ENCODE measurements at places on chromosomes 1 and 21.

DNA sequence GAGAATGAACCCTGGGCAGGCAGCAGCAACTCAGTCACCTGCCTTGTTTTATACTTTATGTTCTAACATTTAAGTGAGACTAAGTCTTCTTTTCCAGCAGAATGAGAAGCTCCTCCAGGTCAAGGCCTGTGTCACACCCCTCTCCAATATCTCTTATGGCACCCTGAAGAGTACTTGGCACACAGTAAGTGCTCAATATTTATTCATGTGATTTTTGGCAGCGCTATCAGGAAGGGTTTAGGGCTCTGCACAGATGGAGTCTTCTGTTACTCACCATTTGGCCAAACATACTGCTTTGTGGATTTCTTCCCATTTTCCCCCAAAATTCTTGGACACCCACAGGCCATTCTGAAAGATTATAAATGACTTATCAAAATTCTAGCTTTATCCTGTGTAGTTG is 43.8 kb upstream of the MYBPHL start:
- DNase-seq = no peak

GRCh38 chr1:75616436-75617433 is 5.8 kb upstream of the SLC44A5 start:
- DNase-seq = no peak

GRCh38 chr1:221067721-221068120 is 188.5 kb downstream of the HLX start:
- DNase-seq = no peak

DNA sequence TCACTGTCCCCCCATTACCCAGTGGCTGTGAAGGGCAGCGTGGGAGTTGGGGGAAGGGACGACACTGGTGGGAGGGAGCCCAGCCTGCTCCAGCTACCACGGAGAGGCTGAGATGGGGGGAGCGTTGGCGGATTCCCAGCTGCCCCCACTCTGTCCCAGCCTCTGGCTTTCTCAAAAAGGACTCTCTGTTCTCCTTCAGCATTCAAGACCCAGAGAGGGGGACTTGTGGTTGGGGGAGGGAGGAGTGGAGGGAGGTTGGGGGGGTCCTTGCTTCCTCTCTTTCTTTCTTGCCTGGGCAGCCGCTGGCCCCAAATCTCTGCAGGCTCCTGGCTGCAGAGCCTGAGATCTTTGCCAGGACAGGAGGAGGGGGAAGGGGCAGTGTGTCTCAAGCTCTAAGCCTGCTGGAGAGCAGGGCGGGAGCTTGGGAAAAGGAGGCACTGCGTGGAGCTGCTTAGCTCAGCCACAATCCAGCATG is 2.2 kb downstream of the ATP1A2 start:
- DNase-seq = no peak

- no peak for DNase-seq
These were observed 13.5 kb downstream of the CCDC30 start for GRCh38 chr1:42476605-42477004.

GRCh38 chr1:150881331-150882070 is 5.1 kb upstream of the ARNT start:
- DNase-seq = peak; percentile 96

DNA sequence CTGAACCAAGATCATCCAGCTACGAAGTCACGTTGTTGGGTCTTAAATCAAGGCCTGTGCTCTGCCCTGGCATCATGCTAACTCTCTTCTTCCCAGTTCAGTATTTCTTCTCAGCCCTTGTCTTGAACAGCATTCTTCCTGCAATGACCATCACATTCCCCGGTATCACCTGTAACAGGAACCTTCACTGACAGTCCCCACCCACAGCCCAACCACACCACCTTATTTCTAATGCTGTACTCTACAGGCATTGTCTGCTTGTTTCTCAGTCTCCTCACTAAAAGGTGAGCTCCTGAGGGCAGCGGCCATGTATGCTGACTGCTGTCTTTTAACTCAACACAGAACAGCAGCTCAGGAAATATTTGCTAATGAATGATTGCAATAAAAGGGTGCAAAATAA is 54.0 kb downstream of the DAB1 start:
- no peak for DNase-seq

GRCh38 chr1:181910905-181911304 is 150.6 kb downstream of the ZNF648 start:
- no peak for DNase-seq

DNA sequence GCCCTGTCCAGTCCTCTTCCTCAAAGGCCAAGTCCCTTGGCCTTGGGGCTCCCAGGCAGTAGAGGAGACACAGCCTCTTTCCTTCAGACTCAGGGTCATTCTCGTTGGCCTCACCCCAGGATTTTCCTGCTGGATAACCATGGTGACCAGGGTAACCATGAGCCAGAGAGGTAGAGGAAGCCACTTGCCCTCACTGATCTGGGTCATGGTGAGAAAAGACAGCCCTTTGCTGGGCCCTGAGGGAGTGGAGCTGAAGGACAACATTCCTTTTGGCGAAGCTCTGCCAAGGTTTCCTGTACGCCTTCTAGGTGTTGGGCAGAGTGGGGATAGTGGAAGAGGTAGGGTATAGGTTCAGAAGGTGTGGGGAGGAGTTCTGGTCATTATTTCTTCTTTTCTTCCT is 53.1 kb upstream of the WNT4 start:
- DNase-seq = peak; percentile 38

GRCh38 chr1:164764333-164764732 is 205.3 kb downstream of the PBX1 start:
- no peak for DNase-seq

DNA sequence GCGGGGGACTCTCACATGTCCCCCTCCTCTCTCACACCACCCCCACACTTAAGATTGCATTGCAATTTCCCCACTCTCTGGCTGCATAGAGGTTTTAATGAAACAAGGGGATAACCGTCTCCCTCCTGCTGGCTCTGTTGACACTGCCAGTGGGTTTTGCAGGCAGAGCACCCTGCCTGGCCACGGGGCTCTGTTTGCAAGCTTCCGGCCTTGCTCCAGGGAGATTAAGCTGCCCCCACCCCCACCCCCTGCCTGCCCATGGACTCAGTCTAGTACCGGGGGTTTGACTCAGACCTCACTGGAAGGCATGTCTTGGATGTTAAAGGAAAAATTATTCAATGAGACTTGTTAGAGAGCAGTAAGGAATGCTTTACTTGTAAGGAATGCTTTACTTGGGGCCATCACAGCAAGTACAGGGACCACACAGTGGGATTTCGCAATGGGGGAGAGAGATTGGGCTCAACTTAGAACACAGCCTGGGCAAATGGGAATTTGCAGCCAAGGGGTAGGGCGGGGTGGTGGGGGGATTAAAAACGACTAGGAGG is 101.0 kb downstream of the AJAP1 start:
- no peak for DNase-seq

- peak; percentile 75 for DNase-seq
These were observed 45.2 kb downstream of the CLEC20A start for GRCh38 chr1:178451529-178451928.

- DNase-seq = no peak
These were observed 6.9 kb downstream of the FMN2 start for GRCh38 chr1:240098534-240098933.

- DNase-seq = no peak
These were observed 145.3 kb downstream of the S1PR1 start for GRCh38 chr1:101382135-101382534.

Data from trophoblast cell (in vitro differentiated cells and primary cell).